ENCODE measurements at places on chromosomes 11 and 22. TPM values are rescaled to one million over a fixed set of nuclear protein-coding genes. Genes with fewer than 3 reads are reported as not detected.

The GSTT2 gene
- 0.65 TPM for total RNA-seq

The OR8A1 gene
- total RNA-seq, result not detected

The SOX10 gene
- total RNA-seq, result not detected

The RTN4R gene
- 1.4 TPM for total RNA-seq

DNA sequence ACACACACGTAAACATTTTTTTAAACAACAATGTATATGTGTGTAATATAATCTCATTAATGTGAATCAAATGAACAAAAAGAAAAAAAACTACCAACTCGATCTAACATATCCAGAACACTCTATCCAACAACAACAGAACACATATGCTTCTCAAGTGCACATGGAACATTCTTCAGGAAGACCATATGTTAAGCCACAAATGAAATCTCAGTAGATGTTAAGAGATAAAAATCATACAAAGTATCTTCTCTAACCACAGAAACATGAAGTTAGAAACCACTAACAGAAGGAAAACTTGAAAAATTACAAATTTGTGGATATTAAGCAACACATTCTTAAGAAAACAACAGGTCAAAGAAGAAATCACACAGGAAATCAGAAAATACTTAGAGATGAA lies 25.5 kb upstream of the TMEM45B start:
- DNase-seq, result no peak

DNA sequence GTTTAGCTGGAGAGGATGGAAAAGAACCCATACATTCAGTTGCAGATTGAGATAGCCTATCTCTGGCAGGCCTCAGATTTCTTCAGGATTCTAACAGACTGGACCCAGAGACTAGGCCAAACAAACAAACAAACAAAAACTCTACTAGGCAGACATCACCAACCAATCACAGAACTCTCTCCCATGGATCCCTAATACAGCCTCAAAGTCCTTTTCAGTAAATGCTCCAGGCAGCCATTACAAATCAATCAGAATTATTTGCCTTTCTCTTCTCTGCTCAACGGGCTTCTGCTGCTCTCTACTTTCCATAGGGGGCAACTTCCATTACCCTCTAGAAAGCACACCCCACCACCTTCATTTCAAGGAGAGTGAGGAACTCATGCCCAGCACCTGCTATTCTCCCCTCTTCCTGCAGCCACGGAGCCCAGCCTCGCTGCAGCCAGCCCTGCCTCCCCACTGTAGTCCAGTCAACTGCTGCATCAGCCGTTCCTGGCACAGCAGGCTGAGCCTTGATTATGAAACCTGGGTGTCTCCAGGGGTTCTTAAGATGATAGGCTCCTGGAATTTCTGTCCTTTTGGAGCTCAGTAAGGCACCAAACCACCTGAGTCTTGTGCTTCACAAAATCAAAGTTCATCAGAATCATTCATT lies 19.0 kb upstream of the SMIM35 start:
- no peak for DNase-seq

- no peak for DNase-seq
These were observed 3.6 kb downstream of the ARHGAP8 start for GRCh38 chr22:44755956-44756361.

- peak; percentile 88 for DNase-seq
These were observed 119.3 kb downstream of the WNT11 start for GRCh38 chr11:76086743-76087635.

DNA sequence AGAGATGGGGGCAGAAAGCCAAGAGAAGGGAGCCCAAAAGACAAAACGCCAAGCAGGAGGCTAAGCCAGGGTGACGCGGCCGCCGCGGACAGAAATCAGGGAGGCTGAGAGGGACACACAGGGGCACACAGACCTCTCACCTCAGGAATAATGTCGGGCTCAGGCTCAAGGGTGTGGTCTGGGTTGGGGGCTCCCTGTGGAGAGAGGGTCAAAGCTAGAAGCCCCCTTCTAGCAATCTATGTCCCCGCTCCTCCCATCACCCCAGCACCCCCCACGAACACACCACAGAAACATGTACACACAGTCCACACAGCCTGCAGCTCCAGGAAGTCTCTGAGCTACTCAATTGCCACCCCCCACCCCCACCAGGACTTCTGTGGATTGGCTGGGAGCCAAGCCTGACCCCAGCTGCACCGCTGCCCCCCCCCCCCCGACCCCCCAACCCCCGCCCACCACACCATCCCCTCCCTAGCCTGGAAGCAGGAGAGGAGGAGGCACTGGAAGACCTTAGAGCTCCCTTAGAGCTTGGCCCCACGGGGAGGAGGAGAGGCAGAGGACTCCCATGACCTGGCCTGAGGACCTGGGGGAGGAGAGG lies 6.9 kb downstream of the BCL9L start:
- DNase-seq, result peak; percentile 68

GRCh38 chr11:2770761-2771301 lies 71.0 kb upstream of the KCNQ1OT1 start:
- no peak for DNase-seq

DNA sequence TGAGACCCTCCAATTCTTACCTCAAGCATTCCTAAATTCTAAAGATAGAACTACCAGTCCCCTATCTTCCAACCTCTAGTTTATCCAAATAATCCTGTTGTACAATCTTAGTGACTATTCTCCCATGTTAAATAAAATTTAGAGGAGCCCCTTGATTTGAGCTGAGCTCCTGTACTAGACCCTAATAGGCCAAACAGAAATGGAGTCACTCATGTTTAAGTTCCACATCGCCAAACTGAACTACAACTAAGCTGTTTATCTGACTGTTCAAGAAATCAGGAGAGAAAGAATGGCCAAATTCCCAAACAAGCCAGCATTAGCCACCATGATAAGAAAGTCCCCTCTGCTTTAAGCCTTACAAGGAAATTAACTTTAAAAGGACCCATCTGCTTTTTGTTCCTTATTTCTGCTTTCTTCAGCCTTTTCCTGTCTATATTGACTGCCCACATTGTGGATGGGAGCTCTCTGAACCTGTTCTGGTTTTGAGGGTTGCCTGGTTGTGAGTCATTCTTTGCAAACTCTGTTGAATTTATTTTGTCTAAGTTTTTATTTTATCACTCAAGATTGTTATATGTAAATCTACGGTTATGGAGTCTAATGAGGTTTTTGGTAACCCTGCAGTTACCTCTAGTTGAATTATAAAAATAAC lies 90.4 kb downstream of the TTC28 start:
- DNase-seq, result peak; percentile 8

DNA sequence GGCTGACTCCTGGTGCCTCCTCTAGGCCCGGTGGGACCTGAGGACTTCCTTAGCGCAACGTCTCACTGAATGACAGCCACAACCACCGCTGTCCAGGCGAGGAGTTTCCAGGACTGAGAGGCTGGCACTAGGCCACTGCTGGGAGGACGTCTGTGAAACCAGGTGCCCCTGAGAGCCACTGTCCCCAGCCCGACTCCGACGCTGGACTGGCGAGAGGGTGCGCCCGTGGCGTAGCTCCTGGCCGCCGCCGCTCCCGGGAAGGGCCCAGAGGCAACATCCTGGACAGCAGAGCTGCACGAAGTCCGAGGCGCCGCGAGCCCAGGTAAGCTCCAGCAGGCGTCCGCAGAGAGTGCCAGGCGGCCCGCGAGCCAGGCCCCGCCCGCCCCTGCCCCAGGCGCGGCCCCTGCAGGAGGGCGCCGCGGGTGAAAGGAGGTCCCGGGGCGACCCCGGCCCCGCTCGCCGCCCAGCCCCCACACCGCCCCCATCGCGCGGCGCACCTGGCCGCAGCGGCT lies 525 bp downstream of the DGCR2 start:
- peak; percentile 68 for DNase-seq

GRCh38 chr11:80722629-80723028 lies 1281.8 kb upstream of the TENM4 start:
- no peak for DNase-seq

- no peak for DNase-seq
These were observed 191.7 kb downstream of the TBC1D22A start for GRCh38 chr22:46953968-46954765.

GRCh38 chr22:23038334-23038642 lies 32.0 kb upstream of the GNAZ start:
- DNase-seq, result no peak

- DNase-seq, result no peak
These were observed 7.2 kb downstream of the IRAG1 start for GRCh38 chr11:10686311-10686710.

DNA sequence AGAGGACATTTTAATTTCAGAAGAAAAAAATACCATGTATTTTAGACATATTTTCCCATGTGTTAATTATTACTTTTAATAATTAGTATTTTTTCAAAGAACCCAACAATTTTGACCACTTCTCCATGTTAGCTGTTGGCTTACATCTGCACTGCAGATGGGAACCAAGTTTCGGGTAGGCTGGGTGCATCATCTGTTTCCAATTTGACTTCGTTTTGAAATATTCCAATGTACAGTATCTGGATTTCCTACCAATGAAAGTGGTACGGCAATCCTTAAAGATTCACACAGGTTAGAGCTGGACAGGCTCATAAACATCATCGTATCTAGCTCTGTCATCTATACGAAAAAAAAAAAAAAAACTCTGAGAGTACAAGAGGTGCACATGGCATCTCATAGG lies 670.2 kb downstream of the OPCML start:
- peak; percentile 2 for DNase-seq

DNA sequence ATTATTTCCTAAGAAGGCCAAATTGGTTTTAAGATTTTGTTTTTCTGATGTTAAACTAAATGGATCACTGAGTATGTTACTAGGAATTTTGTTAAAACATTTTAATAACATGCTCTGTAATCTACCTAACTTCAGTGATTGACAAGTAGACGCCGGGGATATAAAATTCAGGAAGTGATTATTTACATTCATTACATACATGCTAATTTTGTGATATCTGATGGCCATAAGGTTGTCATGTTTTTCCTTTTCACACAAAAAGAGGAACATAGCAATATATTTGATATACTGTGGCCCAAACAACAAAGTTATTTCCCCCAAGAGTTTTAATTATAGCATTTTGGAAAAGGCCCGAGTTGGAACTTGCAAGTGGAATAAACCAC lies 12.1 kb downstream of the SCUBE1 start:
- no peak for DNase-seq

DNA sequence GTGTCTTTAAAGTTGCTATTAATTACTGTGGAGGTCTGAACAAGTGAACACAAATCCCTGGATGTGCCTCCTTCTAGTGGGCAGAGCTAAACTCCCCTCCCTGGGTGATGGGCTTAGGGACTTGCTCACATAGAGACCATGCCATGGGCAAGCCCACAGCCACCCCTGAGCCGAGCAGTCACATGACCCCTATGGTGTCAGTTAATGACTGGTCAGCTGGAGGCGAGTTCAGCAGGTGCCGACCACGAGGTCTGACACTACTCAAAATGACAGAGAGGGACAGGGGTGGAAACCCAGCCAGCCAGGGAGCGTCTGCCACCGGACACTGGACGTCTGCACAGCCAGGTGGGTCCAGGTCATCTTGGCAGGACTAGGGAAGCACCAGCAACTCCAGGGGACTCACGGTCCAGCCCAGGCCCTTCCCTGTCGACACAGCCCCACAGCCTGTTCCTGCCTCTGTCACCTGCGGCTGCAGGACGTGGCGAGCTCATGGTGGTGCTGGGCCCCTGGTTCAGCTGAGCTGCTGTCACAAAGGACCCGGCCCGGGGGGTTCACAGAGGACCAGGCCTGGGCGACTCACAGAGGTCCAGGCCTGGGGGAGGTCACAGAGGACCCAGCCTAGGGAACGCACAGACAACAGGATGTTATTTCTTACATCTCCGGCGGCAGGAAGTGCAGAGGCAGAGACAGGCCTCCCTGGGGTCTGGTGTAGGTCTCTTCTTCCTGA lies 135.0 kb downstream of the BRD1 start:
- DNase-seq, result no peak

- DNase-seq, result no peak
These were observed 38.5 kb upstream of the COMT start for GRCh38 chr22:19903031-19903430.

DNA sequence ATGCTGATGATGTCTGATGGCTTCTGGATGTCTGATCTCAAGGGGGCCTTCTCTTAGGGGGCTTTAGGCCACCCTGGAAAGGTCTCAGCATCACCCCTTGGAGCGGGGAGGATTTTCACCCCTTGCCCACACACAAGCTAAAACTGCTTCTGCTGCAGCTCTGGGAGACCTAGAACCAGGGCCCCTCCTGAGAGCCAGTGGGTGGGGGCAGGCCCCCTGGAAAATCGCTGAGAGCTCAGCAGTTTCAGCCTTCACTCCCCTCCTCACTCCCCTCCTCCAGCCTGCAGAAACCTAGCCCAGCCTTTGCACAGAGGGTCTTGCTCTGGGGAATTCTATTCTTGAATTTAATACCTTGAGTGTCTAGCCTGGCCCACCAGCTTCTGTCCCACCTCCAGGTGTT lies 17.2 kb downstream of the CD6 start:
- DNase-seq, result no peak

DNA sequence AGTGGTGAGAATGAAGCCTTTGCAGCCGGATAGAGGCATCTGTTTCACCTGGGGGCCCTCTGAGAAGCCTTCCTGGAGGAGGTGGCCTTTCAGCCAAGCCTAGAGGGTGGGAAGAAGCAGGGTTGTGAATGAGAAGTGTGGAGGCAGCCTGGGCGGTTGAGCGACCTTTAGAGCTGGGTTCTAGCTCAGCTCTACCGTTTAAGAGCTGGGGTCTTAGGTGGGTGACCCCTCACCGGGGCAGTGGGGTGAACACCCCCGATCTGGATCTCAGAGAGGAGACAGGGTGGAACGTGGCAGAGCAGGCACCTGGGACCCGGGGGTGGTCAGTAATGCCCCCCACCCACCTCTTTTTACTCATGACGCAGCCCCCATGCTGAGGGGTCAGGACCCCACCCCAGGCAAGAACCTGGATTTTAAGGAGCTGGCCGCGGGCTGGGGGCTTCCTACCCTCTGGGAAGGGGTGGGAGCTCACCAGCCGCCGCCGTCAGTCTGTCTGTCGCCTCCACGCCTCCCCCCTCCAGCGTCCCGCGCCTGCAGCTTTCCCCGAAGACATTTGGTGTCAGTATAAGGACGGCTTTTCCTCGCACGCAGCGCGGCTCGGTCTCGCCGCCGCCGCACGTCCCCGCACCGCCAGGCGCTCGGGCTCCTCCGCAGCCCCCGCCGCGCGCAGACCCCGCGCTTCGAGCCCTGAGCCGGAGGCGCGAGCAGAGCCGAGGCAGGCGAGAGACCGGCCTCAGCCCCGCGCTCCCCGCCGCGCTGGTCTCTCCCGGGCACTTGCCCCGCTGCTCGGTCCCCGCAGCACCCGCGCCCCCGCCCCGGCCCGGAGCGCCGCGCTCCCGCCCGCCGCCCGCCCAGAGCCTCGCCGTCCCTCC lies 13.3 kb upstream of the CACNA1I start:
- peak; percentile 36 for DNase-seq

GRCh38 chr11:134414766-134415765 lies 3.0 kb upstream of the B3GAT1 start:
- DNase-seq, result no peak

- no peak for DNase-seq
These were observed 53.1 kb upstream of the GRK2 start for GRCh38 chr11:67213178-67213621.

Measured in GM23248 (cell line).